ENCODE measurements at places on chromosomes 2 and 18.

- no peak for DNase-seq
Observed at GRCh38 chr2:85792783-85793441, 39.1 kb downstream of the ATOH8 start.

DNA sequence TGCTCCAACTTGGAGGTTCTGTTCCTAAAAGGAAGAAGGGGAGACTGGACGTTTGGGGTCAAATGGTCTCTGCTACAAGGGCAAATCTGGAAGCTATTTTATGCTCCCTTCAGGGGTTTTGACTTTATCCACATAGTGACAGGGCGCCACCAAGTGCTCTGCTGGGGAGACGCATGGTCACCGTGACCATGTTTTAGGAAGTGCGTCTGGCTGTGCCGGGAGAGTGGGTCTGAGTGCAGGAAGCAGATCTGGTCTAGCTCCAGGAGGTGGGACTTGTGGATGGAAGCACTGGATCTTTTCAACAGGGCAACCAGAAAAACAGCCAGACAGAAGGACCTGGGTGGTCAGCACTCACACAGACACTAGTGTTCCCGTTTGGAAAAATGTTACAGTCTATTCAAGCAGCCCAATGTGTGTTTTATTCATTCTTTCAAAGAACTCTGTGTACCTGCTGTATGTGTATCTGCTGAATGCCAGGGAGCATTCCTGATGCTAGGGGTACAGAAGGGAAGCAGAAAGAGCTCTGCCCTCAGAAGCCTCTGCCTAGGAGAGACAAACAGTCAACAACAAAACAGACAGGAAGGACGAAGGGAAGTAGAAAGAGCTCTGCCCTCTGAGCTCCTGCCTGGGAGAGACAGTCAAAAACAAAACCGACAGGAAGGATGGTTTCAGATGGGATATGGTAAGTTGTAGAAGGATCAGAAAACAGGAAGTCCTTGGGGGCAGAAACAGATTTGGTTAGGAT lies 14.3 kb downstream of the IMPA2 start:
- no peak for DNase-seq

DNA sequence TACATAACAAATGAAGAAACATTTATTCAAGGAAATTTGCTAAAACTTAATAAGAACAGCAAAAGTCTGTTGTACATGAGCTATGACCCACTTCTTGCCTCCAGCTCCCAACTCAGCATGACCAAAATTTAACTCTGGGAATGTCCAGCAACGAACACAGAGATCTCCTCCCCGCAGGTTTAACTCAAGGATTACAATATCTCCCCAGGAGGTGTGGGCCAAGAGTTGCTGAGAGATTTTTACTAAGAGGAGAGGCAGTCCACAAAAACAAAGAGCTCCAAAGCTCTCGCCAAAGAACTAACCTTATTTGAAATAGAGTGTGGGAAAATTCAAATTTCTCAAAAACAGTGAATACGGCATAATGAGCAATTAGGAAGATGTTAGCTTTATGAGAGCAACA lies 318.5 kb downstream of the GRB14 start:
- no peak for DNase-seq

DNA sequence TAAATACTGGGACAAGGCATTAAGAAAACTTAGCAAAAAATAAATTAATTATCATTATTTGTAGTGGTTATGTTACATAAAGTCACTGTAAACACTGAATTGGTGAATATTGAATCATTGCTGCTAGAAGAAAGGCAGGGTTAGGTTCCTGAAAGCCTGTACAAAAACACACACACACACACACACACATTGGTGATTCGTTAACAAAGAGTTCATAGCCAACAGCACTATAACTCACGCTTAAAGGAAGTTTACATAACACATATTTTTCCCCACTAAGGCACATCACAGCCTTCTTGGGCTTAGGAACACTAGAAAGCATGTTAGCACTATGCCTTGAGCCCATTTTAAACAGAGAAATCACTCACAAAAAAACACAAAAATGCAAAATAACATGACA lies 690.0 kb upstream of the PIK3C3 start:
- DNase-seq = no peak

- DNase-seq = no peak
Observed at GRCh38 chr2:151111599-151112278, 149.9 kb downstream of the RBM43 start.

DNA sequence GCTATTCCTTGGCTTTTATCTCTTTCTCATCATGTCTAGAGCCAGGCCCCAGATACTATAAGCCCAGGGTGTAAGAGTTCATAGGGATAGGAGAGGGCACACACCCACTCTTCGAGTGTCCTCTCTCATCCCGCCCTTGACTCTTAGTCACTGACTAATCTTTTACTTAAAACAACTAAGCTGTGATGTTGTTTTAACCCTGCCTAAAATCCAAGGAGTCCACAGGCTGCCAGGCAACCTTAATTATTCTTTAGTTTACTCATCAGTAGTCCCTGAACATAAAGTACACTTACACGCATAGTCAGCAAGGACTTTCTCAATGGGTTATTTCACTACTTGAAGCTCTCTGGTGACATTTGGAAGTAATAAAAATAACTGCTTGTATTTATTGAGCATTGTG lies 28.4 kb downstream of the GREB1L start:
- no peak for DNase-seq

All from H1 (cell line).